ENCODE measurements at places on chromosomes 4 and X. TPM values are rescaled to one million over a fixed set of nuclear protein-coding genes. Genes with fewer than 3 reads are reported as not detected.

DNA sequence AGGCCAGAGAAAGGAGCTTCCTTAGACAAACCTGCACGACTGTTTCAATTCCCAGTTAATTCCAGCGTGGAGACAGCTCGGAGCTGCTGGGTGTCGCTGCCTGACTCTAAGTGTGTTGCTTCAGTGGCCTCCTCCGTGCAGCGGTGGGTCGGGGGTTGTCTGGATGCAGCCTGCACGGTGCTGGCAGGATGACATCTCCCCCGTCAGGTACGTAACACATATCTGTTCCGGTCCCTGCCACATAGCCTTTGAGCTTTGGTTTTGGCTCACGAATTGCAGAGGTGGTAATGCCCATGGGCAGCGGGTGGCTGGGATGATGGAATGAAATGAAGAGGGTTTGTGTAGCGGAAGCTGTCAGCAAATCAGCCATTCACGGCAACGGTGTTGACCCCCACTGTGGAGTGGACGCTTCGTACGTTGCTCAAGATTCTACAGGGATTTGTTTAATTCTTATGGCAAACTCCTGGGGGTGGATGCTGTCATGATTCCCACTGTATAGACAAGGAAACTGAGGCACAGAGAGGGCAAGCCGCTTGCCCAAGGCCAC is 33.7 kb upstream of the HMX1 start:
- no peak for DNase-seq

The ANTXR2 gene
- 20.1 TPM for total RNA-seq

DNA sequence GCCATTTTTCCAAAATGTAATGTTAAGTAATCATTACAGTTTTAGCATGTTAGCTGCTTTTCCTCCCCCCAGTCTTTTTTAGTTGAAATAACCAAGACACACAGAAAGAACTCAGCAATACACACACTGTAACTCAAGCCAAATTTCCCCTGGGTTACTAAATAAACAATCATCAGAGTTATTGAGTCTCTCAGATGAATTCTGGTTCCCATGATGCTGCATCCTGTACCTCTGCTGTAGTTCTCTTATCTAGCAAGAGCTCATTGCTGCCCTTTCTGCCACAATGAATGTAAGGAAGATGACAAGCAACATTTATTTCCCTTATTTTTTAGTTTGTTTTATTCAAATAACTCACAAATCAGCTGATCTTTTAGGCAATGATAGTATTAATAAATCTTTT is 185.1 kb downstream of the ARHGAP6 start:
- no peak for DNase-seq

The S100P gene
- total RNA-seq, result 1.6 TPM

The GPM6B gene
- 418 TPM for total RNA-seq

The HS3ST1 gene
- 15.0 TPM for total RNA-seq

The PAGE2B gene
- not detected for total RNA-seq

- peak; percentile 23 for DNase-seq
These were observed 2.2 kb downstream of the SLIT2 start for GRCh38 chr4:20253735-20254409.

The GSX2 gene
- total RNA-seq, result 1.1 TPM

All from occipital lobe (tissue), 3 donors.